ENCODE measurements at places on chromosomes 5 and 9.

DNA sequence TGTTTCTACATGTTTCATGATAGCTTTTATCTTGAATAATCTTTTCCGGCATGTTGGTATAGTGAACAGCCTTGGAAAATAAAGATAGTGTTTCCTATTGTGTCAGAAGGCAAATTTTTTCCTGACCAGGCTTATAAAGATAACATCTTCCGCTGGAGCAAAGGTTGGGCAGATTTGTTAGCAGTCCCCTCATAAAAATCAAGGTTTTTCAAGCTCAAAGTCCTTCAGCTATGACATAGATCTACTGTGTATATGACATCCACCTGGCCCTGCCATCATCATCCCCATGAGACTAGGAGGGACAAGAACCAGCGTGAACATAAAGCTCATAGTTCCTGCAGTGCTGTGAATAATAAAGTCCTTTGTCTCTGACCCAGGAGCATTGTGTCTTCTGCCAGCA lies 30.4 kb upstream of the OTULINL start:
- no peak for DNase-seq

- DNase-seq = no peak
Observed at GRCh38 chr5:86737579-86737978, 119.8 kb downstream of the COX7C start.

- DNase-seq = peak; percentile 79
Observed at GRCh38 chr5:177592010-177592834, at the start of gene TMED9. TMED9 (plus strand) TSS chr5:177592203; CDS start chr5:177592215, 12 bp downstream.

DNA sequence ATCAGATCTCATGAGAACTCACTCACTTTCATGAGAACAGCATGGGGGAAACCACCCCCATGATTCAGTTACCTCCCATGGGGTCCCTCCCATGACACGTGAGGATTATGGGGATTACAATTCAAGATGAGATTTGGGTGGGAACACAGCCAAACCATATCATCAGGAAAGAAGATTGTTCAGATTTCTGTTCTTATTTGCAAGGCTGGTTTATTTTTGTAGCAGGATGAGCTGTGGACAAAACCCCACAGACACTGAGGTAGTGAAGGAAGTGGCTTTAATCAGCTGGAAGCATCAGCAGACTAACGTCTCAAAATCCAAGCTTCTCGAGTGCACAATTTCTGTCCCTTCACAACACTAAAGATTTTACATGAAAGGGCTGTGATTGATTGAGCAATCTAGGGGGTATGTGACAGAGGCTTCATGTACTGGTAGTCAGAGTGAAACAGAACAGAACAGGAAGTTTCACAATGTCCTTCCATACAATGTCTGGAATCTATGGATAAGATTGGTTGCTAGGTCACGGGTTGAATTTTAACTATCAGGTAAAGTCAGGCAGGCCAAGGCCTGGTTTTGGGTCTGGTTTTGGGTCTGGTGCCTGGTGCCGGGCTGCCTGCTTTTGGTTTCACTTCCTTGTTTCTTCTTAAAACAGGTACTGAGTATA lies 91.3 kb upstream of the ZNF366 start:
- DNase-seq = no peak

GRCh38 chr9:101434998-101435397 lies 576 bp downstream of the ALDOB start:
- no peak for DNase-seq

GRCh38 chr5:12467799-12468198 lies 563.6 kb upstream of the CTNND2 start:
- DNase-seq = no peak

- no peak for DNase-seq
Observed at GRCh38 chr5:132280371-132281240, 13.6 kb upstream of the SLC22A4 start.

DNA sequence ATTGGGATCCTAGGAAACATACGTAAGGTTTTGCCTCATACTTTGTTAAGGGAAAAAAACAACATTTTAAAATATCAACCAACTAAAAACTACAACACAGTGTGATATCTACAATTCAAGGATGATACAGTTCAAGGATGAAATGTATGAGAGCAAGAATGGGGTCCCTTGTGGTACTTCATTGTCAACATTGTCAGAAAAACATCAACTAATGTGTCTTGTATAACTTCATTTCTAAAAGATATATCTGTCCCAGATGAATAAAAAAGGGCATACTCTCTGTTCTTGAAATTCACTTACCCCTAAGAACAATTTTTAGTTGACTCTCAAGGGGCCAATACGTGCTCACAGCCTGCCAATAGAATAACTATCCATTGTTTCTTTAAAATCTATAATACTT lies 1250.5 kb downstream of the PTPRD start:
- no peak for DNase-seq

DNA sequence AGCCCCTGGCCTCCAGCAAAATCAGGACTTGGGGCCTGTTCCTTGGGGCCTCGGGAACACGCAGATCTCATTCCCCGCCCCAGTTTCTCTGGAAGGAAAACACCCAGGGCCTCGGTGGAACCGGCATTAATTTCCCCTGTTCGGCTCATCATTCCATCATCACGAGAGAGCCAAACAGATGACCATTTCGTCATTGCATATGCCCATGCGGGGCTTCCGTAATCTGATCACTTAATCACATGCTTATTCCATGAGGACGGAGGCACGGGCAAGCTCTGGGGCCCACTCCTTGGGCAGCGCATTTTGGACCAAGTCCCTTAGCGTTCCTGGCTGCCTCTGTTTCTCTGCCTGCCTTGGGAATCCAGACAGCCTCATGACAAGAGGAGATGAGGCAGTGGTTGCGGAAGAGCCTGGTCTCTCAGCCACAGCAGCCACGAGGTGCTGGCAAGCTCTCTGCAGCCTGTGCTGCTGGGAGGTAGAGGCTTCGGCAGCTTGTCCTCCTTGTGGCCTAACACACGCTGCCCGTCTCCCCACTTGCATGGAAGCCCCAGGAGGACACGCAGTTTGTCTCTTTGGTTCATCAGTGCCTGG lies 65.0 kb upstream of the IER5L start:
- DNase-seq = no peak

DNA sequence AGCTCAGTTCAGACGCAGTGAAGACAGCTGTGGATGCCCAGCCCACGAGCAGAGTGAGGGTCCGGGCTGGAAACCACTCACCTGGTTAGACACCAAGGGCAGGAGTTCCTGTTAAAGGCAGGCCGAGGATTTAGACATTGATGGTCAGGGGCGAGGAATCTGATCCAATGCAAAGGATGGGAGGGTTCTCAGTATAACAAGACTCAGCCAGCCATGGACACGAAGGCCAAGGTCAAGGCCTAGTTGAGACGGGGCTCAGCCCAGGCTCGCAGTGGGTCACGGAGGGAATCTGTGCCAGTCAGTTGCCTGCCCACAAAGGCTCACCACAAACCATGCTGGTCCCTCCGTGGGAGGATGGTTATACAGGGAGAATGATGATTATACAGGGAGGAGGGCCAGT lies 63.3 kb upstream of the FCN1 start:
- DNase-seq = no peak

DNA sequence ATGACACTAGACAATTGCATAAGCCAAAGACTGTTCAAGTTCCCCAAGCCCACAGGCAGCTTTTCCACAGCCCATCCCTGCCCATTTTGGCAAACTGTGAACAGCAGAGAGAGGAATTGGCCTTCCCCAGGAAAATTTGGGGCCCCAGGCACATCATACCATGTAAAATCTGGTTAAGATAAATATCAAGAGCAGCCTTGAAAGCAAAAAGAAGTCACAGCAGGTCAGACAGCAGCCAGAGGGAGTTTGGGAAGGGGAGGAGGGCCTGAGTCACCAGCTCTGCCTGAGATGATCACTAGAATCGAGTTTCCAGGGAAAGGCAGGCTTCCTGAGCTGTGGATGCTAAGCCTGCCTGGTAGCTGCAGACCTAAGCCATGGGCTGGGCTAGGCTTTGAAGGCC lies 179.2 kb downstream of the RFK start:
- no peak for DNase-seq

DNA sequence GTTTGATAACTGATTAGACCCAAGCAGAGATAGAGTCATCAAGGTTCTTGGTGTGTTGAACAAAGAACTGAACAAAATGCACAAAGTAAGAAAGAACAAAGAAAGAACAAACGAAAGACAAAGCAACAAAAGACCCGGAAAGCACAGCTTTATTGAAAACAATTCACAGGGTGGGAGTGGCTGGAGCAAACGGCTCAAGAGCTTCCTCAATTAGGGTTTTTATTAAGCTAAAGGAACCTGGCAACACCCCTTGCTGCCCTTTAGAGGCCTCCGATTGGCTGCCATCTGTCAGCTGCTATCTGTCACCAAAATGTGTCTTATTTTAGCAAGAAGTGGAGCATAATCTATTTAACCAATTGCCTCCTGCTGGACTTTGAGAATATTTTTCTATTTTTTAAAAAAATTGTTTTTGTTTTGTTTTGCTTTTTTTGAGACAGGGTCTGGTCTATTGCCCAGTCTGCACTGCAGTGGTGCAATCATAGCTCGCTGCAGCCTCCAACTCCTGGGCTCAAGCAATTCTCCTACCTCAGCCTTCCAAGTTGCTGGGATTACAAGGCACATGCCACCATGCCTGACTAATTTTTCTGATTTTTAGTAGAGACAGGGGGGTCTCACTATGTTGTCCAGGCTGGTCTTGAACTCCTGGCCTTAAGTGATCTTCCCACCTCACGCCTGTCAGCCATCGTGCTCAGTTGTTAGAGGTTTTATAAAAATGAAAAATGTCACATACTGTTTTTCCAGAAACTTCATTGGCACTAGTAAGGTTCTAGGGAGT lies 7.7 kb upstream of the ABO start:
- DNase-seq = no peak

DNA sequence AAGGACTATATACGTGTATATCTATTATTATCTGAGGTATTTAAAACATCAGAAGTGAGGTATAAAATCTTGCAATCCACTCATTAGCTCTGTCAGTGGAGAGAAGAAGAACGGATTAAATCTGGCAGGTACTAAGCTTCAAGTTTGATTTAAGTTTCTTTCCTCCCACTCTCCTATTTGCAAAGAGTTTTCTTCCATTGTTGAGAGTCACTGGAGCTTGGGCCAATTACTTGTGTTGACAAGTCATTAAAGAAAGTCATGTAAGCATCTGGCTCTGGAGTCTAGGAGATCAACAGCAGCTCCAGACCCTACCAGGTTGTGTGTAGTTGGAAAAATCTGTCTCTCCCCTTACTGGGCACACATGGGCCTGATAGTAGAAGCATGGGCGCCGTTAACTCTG lies 476.8 kb upstream of the SMARCA2 start:
- no peak for DNase-seq

DNA sequence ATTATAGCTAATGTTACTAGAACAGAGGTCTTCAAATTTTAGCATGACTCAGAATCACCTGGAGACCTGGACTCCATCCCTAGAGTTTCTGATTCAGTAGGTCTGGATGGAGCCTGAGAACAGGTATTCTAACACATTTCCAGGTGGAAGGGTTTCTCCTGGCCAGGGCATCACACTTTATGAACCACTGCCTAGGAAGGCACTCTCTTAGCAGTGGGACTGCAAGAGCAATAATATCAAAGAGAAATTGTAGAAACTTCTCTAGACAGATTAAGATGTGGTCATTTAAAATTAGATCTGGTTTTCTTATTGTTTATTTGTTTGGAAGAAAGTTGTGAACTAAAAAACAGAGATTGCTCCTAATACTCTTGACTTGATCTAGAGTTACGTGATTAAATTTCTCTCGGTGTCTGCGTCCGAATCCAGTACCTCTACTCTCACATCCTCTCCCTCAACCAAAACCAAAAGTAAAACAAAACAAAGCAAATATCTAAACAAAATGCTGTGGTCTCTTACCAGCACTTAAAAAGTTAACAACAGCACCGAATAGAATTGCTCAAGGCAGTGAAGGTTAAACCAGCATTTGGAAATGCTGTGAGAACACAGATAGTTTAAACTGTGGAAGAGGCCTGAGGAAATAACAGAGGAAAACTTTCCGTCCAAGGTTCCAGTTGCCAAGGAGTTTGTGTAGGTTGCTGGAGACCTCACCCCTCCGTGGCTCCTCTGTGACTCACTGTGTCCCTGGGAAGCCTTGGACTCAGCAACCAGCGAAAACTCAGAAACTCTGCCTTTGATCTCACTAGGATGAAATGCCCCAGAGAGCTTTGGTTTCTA lies 193.4 kb downstream of the ARRDC3 start:
- no peak for DNase-seq

DNA sequence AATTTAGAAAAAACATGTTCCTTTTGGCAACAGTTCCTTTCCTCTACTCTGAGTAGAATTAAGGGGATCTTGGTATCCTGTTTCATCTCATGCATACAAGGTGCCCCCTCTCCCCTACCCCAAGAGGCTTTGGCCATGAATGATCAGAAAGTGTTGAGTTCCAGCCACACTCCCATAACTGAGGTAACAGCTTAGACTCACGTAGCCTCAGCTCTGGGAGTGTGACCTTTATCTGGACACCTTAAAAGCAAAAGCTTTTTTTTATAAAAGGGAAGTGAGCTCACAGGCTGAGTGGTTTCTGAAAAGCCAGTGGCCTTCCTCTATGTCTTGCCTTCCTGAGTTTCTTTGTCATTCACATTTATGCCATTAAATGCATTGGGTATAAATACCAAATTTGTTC lies 900 bp upstream of the HAVCR2 start:
- DNase-seq = no peak

- no peak for DNase-seq
Observed at GRCh38 chr5:142981886-142982820, 212.0 kb downstream of the ARHGAP26 start.

- no peak for DNase-seq
Observed at GRCh38 chr5:135689506-135689905, 110.7 kb upstream of the CXCL14 start.

DNA sequence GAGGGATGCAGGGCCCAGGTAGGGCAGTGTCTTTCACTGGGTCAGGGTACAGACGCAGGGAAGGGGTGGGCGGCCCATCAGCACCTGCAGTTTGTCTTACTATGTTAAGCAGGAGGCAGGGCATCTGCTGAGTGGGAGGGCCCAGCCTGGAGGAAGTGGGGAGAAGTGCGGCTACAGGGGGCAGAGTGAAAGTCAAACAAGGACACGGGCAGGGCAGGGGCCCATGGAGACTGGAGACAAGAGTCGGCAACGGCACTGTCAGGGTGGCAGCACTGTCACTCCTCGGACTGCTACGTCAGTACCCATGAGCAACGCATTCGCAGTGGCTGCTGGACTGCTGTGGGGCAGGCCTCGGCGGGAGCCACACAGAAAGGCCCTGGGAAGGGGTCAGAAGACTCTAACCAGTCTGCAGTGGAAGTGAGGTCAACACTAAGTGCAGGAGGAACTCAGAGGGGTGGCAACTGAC lies 19.7 kb downstream of the CAMSAP1 start:
- DNase-seq = no peak

DNA sequence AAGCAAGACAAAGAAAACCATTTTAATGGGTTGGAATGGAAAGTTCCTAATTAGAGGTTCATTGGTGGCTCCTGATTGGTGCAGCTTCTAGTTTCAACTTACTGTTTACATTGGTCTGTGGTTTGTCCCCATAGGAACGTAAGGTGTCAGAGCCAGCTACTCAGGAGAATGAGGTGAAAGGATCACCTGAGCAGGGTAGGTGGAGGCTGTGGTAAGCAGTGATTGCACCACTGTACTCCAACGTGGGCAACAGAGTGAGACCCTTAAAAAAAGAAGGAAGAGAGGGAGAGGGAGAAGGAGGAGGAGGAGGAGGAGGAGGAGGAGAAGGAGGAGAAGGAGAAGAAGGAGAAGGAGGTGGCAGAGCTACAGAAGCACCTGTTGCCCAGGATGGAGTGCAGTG lies 30.4 kb downstream of the KCNIP1 start:
- no peak for DNase-seq

GRCh38 chr9:110143485-110143884 lies 64.5 kb downstream of the C9orf152 start:
- no peak for DNase-seq

GRCh38 chr5:125695996-125696655 lies 727.1 kb upstream of the GRAMD2B start:
- DNase-seq = no peak

GRCh38 chr5:91494447-91494996 lies 111.4 kb upstream of the ARRDC3 start:
- DNase-seq = no peak

Data from NCI-H187 (cell line).